NCI-H1048 (cell line): ENCODE measurements at places on chromosomes 6 and 20.

- DNase-seq = no peak
Measured at GRCh38 chr6:155340464-155341129, 26.3 kb upstream of the TFB1M start.

DNA sequence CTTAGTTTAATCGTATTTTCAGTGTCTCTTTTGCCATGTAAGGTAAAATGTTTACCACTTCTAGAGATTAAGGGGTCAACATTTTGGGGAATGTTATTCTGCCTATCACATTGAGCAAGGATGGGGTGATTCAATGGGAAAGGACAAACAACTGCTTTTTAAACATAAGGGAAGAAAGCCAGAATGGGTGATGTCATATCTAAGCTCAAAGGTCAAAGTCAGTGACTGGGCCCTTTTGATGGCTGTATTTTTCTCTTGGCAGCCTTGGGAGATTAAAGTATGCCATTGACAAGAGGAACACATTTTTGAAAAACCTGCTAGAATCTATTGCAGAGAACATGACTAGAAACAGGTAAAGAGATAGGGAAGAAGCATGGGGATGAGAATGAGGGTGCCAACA lies 477.3 kb upstream of the IRAK1BP1 start:
- no peak for DNase-seq

DNA sequence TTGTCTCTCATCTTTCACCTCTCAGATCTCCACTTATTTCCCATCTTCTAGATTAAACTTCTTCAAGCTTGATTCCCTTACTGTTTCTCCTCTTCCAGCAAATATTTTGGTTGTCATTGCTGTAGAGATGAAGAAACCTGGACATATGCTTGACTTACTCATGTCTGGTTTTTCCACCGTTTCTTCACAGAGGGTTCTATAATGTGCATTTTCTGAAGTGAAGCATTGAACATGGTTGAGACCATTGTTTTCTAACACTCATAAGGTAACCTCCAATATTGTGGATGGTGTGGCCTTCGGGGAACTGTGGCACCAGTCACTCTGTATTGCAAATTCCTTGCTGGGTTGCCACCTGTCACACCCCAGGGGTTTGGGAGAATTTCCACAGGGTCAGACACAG lies 237.2 kb downstream of the PLCB1 start:
- DNase-seq = no peak

GRCh38 chr6:31922942-31923341 lies 4.6 kb upstream of the C2 start:
- no peak for DNase-seq

DNA sequence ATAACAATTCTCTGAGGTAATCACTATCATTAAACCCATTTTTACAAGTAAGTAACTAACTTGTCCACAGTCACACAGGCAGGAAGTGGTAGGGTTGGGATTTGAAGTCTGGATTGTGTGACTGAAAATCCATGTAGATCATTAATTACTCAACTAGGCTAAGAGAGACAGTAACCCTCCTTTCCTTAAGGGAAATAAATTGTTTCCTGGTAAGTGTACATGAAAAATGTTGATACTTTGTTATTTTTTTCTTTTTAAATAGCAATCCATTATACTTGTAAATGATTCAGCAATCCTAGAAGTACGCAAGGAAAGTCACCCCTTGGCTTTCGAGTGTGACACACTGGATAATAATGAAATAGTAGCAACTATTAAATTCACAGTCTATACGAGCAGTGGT lies 11.6 kb downstream of the SPACA1 start:
- DNase-seq = no peak

- DNase-seq = no peak
Measured at GRCh38 chr20:9508240-9508661, 6.1 kb upstream of the LAMP5 start.
